ENCODE measurements at places on chromosomes 1 and 21.

DNA sequence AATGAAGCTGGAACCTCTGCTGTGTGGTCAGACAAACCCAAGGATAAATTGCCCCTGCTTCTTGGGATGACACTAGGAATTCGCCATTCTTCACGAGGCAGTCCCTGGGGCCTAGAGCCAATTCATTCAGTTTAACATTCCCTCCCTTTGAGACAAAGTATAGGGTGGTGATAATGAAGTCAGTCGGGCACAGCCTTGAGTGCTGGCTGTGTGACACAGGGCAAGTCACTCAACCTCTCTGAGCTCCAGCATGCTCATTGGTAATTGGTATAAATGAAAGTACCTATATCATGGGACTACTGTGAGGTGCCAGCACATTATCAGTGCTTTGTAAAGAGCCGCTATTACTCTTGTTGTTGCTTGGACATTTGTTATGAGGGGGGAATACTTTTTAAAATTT, 64.9 kb upstream of the DIRAS3 start:
- no peak for DNase-seq

DNA sequence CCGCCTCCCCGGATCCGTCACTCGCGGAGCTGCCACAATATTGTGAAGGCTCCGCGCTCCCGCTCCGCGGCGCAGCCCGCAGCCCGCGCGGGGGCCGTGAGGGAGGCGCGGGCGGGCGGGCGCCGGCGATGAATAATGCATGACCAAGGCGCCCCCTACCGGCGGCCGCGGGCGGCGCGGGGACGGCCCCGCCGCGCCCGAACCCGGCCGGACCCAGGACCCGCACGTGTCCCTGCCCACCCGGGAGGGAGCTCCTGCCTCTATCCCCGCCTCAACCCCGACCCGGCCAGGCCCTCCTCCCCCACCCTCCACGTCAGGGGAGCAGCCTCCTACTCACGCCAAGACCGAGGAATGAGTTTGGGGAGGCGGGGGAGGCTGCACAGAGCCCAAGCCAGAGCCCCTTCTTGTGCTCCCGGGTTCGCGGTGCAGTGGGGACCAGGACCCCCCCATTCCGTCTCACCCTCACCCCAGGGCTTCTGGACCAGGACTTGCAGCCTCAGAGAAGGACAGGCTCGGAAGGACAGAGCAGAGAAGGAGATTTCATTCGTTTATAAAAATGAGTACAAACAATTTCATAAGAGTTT, 70.8 kb upstream of the CASZ1 start:
- peak; percentile 65 for DNase-seq

GRCh38 chr1:63817152-63817667, 43.4 kb downstream of the ROR1 start:
- no peak for DNase-seq

GRCh38 chr1:57157818-57158603, 192.2 kb upstream of the C8B start:
- DNase-seq, result no peak

GRCh38 chr1:33821291-33821690, 42.6 kb upstream of the HMGB4 start:
- DNase-seq, result no peak

DNA sequence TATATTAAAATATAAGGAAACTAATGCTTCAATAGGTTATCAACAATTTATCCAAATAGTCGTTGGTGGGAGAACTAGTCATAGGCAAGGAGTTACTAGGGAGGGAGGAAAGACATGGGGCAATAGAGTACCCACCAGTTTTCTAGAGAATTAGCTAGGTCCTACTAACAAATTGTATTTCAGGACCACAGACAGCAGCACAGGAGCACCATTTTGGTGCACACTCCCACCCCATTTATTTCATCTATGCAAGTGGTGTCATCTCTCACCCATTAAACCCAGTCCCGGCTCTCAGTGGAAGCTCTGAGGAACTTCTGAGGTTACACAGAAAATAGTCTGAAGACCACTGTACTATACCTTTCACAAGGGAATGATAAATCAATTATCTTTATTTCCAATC, 89.0 kb upstream of the BCAR3 start:
- DNase-seq, result no peak

GRCh38 chr1:44425341-44426082, 20.5 kb downstream of the RNF220 start:
- no peak for DNase-seq

- DNase-seq, result no peak
Observed at GRCh38 chr1:218025454-218025853, 259.6 kb upstream of the RRP15 start.

- no peak for DNase-seq
Observed at GRCh38 chr1:117564227-117565075, 41.4 kb upstream of the TENT5C start.

- DNase-seq, result no peak
Observed at GRCh38 chr1:152783095-152783494, 3.0 kb upstream of the LCE1E start.

- DNase-seq, result no peak
Observed at GRCh38 chr1:102566182-102566581, 542.1 kb downstream of the COL11A1 start.

- no peak for DNase-seq
Observed at GRCh38 chr1:71640998-71641397, 560.2 kb upstream of the ZRANB2 start.

DNA sequence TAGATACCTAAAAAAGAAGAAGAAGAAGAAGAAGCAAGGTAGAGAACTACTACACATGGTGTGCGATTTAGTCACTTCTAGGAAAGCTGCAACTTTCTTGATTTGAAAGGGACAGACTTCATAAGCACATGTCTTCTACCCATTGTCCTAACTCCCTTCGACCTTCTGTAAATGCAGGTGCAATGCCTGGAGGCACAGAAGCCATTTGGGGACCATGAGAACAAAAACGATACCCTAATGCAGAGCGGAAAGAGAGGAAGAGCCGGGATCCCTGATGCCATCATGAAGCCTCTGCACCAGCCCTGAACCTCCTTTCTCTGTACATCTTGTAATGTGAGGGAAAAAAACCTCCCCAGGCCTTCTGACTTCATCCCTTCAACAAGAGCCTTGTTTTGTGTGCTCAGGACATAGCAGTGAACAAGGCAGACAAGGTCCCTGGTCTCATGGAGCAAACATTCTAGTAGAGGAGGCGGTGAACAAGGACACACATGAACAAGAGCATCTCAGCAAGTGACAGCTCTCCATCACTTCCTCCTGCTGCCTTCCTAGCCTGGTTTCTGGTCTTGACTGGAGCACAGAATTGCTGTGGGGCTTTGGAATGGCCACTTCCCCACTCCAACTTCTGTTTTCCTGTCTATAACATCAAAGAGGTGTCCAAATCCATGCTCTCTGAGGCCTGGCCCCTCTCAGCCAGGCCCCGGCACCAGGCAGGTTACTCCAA, 5.5 kb upstream of the LAPTM5 start:
- no peak for DNase-seq

- DNase-seq, result peak; percentile 48
Observed at GRCh38 chr21:29130270-29130969, at the start of gene MAP3K7CL. TSS of gene MAP3K7CL (plus strand) at chr21:29130644. CDS start at chr21:29133345, 2,701 bp downstream.

DNA sequence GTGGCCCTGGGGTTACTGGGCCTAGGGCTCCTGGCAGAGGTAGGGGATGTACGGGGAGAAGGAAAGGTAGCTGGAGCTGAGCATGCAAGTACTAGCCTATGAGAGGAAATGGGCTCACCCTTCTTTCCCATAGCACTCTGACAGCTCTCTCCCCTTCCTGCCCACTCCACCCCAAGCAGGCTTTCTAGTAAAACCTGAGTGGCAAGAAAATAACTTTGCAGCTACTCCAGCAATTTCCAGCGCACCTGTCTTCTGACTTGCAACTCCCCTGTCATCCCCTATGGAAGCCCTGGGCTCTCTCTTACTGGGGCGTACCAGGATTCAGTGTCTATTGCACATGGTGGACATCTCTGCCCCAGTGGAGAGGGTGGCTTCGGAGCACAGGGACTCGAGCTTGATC, 6.7 kb upstream of the IVL start:
- no peak for DNase-seq

DNA sequence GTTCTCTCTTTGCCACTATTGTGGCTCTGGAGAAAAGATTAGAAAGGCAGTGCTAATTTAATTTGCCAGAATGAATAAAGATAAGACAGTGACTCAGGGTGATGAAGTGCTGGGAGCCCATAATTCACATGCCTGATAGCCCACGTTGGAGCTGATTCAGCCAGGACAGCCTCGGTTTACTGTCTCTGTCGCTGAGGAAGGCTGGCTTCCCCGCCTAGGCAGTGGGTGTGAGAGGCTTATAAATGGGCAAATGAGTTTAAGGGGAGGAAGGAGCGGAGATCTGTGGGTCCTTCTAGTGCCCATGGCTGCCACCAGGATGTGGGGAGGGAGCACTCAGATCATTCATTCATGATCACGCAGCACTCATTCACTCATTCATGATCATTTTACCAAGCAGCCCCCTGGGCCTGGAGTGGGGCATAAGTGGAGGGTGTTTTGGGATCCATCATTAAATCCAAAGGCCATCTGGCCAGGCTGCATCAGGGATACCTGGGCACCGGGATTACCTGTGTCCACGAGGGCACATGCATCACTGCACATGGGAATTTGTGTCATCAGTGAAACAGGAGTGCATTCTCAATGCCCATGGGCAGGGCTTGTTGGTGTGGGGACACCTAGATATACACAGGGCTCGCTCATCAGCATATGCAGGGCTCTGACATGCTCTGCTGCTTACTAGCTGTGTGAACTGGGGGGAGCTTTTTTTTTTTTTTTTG, 315.4 kb downstream of the MATN1 start:
- no peak for DNase-seq

- no peak for DNase-seq
Observed at GRCh38 chr1:177632923-177633615, 336.8 kb downstream of the SEC16B start.

GRCh38 chr1:106072909-106073600, 983.4 kb upstream of the PRMT6 start:
- no peak for DNase-seq

DNA sequence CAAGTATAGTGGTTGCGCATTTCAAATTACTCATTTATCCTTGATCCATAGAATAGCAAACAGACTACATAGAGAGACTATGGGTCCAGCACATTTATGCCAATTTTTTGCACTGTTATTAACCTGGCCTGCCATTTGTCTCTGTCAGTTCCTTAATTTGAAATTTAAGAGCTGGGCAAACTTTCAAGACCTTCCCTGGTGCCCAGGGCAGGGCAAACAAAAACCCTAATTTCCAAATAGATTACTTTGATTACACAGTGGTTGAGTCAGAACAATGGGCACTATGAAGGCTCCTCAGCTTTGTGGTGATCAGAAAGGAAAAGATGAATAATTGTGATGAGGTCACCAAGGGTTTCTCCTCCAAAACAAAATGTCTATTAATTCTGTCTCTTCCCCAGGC, 80.6 kb downstream of the TNFSF18 start:
- DNase-seq, result no peak

Measured in muscle of back (tissue), 13 donors.